Spinal cord (tissue), 10 donors: ENCODE measurements at places on chromosomes 13 and 19. TPM values are rescaled to one million over a fixed set of nuclear protein-coding genes. Genes with fewer than 3 reads are reported as not detected.

MAG gene
- total RNA-seq: 215 TPM

C19orf38 gene
- 2.4 TPM for total RNA-seq

KLK8 gene
- not detected for total RNA-seq

SMIM24 gene
- total RNA-seq: 0.94 TPM

DNA sequence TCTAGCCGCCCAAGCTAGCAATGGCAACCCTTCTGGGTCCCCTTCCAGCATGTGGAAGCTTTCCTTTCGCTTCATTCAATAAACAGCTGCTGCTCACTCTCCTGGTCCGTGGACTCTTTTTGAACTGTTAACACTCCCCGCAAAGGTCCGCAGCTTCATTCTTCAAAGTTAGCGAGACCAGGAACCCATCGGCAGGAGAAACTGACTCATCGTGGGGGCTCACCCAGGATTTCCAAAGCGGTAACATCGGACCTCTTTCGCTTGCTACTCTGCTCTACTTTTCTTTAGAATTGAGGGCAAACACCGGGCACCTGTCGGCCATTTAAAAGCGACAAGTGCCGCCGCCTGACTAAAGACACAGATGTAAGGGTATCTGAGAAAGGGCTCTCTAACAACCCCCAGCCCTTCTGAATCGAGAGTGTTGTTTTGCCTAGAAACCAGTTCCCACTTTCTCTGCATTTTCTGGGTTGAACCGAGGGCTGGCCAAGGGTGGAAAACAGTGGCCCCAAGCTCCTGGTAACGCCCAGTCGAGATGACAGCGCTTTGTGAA, 5.8 kb downstream of the UBA52 start:
- DNase-seq: no peak

DNA sequence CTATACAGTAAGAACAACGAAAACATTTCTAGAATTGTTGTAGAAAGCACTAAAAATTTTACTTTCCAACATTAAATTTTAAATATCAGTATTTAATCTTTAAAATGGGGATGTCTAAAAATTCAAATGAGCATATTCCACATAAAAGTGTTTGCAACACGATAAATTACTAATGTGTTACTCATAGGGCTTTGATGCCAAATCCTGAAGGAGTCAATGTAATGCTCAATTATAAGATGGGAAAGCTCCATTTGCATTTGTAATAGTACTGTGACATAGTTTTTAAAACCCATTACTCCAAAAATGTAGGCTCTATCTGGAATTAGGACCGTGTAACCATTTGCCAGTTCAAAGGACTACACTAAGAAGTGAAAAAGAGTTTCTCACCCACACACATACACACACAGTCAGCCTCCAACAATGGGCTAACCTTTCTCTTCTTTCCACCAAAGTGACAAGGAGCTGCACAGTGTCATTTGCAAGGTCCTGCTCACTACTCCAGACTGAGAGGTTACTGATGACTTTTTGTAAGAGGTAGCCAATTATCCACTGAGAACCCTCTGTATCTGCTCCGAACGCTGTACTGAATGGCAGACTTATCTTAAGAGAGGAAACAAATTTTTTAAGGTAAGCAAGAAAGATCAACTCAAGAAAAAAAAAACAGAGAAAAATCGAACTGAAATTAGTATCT, 26.1 kb upstream of the EEF1AKMT1 start:
- no peak for DNase-seq

GRCh38 chr13:71828564-71828963, 38.4 kb downstream of the DACH1 start:
- no peak for DNase-seq

- DNase-seq: peak; percentile 92
These were observed at the start of gene TNFRSF19 for GRCh38 chr13:23570099-23570920. TSS of gene TNFRSF19 (plus strand) at chr13:23570412. CDS start at chr13:23590184, 19,772 bp downstream.

GRCh38 chr19:13094771-13095392, 7.8 kb downstream of the LYL1 start:
- no peak for DNase-seq

DNA sequence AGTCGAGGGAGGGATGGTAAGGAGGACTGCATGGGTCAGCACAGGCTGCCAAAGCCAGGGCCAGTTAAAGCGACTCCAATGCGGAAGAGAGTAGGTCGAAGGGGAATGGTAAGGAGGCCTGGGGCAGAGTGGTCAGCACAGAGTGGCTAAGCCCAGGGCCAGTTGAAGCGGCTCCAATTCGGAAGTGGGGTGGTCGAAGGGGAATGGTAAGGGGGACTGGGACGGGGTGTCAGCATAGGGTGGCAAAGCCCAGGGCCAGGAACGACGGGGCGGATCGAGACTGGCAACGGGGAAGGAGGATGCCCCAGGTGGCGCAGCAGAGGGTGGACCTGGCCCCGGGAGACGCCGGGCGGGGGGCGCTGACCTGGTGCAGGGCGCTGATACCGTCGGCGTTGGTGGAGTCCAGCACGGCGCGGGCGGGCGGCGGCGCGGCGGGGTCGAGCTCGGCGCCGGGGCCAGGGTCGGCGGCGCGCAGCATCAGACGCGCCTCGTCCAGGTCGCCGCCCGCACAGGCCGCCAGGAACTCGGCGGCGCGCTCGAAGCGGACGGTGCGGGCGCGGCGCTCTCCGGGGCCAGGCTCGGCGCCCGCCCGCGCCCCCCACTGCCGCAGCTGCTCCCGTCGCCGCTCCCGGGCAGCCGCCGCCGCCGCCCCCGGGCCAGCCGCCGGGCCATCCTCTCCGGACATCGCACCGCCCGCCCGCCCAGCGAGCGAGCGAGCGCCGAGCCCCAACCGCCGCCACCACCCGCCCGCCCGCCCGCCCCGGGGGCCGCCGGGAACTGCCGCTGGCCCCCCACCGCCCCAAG, at the start of gene PPP1R12C:
PPP1R12C (minus strand) TSS at position 779 of the 804 bp plus-strand sequence; CDS start at position 685, 94 bp downstream.
- no peak for DNase-seq
